ENCODE measurements at places on chromosomes 5 and 9. TPM values are rescaled to one million over a fixed set of nuclear protein-coding genes. Genes with fewer than 3 reads are reported as not detected.

GRCh38 chr9:5563886-5564285, 53.6 kb downstream of the PDCD1LG2 start:
- no peak for DNase-seq

DNA sequence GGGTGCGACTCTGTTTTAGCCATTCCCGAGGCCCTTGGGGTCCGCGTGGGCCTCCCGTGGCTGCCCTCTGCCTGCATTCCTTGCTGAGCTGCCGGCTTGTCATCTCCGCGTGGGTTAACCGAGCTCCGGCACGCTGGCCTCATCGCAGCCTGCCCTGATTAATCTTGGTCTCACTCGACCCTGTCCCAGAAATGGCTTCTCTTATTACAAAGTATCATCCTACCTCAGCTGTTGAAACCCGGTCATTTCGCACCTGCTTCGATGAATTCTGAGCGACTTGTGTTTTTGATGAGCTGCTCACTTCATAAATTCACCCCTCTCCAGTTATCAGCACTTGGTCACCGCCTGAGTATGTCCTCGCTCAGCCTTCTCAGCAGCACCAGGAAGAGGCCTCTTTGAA, 123.5 kb upstream of the EGFLAM start:
- DNase-seq, result peak; percentile 1

GRCh38 chr5:139908749-139909148, 113.1 kb downstream of the PSD2 start:
- DNase-seq, result no peak

- no peak for DNase-seq
Observed at GRCh38 chr5:118033686-118034338, 954.5 kb downstream of the DTWD2 start.

GRCh38 chr9:93185266-93186214, 1.6 kb downstream of the WNK2 start:
- DNase-seq, result no peak

GRCh38 chr5:72412283-72413055, 92.3 kb downstream of the PTCD2 start:
- peak; percentile 70 for DNase-seq

GRCh38 chr5:146993876-146994530, 115.4 kb upstream of the PPP2R2B start:
- DNase-seq, result no peak

- peak; percentile 36 for DNase-seq
Observed at GRCh38 chr5:139282197-139282557, 11.4 kb upstream of the MATR3 start.

ANKRD55 gene
- total RNA-seq, result not detected

EIF4EBP3 gene
- total RNA-seq, result 1.6 TPM

SIL1 gene
- 37.0 TPM for total RNA-seq

DCANP1 gene
- not detected for total RNA-seq

SLC6A3 gene
- total RNA-seq, result not detected

FUT7 gene
- total RNA-seq, result not detected
